ENCODE measurements at places on chromosomes 1 and 21.

- DNase-seq = no peak
These were observed 199.3 kb downstream of the TTLL7 start for GRCh38 chr1:83799594-83799993.

DNA sequence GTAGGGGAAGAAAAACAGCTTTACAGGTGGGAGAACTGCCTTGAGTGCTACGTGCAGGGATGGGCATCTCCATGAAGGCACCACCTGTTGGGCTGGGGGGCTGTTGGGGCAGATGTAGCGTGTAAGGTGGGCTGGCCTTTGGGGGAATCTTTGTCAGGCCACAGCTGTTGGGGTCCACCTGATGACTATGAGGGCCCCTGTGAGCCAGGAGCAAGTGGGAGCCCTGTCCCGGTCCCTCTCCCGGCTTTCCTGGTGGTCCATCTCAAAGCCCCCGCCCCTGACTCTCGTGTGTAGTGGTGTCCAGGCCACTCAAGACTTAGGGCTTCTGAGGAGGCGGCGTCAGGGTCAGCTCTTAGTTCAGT, 13.5 kb downstream of the SLC37A1 start:
- DNase-seq = no peak

GRCh38 chr21:24014381-24014780, 1592.9 kb downstream of the MRPL39 start:
- no peak for DNase-seq

- DNase-seq = no peak
These were observed 111.4 kb upstream of the VANGL1 start for GRCh38 chr1:115530407-115530806.

GRCh38 chr1:93668121-93668520, 13.5 kb downstream of the BCAR3 start:
- no peak for DNase-seq

DNA sequence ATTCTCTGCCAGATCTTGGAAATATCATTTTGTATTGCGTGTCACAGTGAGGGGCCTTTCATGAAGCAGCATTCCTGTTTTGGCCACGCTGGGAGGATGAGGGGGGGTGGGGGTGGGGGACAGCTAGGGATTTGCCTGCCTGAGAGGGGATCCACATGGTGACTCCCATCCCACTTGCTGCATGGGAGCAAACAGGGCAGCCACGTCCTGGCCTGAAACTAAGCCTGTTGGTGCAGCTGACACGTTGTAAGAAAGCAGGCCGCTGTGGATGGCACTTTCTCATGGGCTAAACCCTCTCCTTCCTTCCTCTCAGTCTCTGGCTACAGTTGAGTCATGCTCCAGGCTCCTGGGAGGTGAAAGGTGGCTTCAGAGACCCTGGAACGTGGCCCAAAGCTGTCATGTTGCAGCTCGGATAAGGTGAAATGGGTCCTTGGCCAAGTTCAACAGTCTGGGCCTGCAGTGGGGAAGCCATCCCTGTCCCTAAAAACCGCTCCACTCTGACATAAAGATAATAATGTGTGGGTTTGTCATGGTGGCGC, 346.7 kb upstream of the VAMP3 start:
- no peak for DNase-seq

GRCh38 chr1:113403065-113403464, 12.8 kb downstream of the MAGI3 start:
- DNase-seq = no peak

GRCh38 chr1:34759503-34760357, at the start of gene GJB4:
Gene GJB4 (plus strand): TSS chr1:34759740. CDS start chr1:34761255, 1,515 bp downstream.
- no peak for DNase-seq

GRCh38 chr1:20555758-20556120, 3.4 kb downstream of the FAM43B start:
- DNase-seq = no peak

DNA sequence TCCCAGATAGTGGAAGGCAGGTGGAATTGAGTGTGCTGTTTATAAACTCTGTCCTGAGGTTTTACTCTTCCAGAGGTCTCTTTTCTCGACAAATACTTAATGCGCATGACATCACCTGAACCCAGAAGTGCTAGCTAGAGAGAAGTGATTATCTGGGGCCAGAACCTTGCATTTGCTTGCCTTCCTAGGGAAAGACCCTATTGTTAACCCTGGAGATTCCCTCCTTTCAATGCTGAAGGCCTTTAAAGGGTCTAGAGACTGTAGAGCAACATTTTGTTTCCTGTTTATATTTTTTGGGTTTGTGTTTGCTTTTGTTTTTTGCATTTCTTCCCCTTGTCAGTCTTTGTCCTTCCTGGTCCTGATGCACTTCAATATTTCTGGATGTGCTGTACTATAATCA, 36.2 kb downstream of the ATP2B4 start:
- no peak for DNase-seq

GRCh38 chr1:151909167-151910149, at the start of gene THEM4:
Gene THEM4 (minus strand): TSS chr1:151909511. CDS start chr1:151909458, 53 bp downstream.
- peak; percentile 96 for DNase-seq

GRCh38 chr1:180482425-180483275, 19.7 kb downstream of the ACBD6 start:
- peak; percentile 59 for DNase-seq

- DNase-seq = no peak
These were observed 221.3 kb downstream of the FOXD2 start for GRCh38 chr1:47659146-47659545.

DNA sequence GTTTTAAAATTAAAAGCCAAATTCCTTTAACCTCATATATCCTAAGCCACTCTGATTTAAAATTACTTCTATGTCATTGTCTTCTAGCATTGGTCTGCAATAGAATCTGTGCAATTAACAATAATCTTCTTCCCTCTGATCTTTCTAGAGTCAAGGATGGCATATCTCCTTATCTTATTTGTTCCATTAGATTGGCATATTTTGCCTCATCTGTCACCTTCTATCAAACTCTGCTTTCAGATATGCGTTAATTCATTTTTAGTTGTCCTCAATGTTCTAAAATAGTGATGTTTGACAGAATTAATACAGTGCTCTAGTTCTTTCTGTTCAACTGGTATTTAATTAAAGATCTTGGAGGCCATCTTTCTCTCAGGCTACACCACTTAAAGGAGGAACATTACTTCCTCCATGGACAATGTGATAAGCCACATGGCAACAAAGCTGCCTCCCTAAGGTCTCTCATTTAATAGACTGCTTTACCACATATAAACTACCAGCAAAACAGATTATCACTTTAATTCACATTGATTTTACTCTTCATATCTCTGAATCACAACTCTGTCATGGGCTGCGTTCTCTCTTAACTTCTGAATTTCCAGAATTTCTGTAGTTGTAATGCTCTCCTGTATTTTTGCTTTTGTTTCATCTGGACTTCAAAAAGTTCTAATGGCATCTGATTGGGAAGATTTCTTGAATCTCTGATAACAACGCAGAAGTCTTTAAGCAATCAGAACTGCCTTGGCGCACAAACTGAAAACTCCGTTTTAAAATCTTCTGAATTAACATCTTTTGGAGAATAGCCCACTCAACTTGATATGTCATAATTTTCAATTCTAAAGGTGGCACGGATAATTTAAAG, 2.8 kb downstream of the NRIP1 start:
- no peak for DNase-seq

DNA sequence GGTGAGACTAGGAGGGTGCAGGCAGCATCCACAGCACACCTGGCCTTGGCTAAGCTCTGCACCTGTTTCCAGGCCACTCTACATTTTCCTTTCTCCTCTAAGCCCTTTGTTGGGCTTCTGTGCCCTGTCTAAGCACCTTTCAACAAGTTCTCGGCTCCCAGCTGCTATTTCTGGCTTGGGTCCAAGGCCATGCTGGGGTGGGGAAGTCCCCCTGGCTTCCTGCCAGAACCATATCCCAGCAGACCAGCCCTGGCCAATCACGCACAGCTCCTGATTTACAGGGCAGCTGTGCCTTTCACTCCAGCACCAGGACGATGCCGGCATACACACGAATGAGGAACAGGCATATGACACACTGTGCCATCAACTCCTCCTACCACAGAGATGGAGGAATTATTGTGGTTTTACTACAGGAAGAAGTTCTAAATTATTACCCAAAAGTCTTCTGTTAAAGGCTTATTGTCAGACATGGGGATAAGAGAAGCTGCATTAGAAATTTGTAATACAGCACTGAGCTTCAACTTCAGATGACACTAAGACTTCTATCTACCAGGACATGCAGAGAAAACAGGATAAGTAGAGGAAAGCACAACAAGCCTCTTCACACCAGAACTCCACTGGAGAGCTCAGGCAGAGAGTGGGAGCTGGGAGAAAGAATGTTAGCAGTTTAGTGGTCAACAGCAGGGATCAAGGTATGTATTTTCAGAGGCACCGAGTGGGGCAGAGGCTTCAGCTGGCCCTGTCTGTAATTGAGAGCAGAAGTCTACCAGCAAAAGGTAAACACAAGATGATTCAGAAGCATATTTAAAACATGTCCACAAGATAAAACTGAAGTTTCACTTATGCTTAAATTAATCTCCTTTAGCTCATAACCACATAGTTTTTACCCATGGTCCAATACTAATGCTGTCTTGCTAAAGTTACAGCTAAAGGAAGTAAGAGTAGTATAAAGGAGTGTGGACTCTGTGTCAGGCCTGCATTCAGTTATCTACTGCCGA, 37.4 kb downstream of the TRIT1 start:
- peak; percentile 100 for DNase-seq

DNA sequence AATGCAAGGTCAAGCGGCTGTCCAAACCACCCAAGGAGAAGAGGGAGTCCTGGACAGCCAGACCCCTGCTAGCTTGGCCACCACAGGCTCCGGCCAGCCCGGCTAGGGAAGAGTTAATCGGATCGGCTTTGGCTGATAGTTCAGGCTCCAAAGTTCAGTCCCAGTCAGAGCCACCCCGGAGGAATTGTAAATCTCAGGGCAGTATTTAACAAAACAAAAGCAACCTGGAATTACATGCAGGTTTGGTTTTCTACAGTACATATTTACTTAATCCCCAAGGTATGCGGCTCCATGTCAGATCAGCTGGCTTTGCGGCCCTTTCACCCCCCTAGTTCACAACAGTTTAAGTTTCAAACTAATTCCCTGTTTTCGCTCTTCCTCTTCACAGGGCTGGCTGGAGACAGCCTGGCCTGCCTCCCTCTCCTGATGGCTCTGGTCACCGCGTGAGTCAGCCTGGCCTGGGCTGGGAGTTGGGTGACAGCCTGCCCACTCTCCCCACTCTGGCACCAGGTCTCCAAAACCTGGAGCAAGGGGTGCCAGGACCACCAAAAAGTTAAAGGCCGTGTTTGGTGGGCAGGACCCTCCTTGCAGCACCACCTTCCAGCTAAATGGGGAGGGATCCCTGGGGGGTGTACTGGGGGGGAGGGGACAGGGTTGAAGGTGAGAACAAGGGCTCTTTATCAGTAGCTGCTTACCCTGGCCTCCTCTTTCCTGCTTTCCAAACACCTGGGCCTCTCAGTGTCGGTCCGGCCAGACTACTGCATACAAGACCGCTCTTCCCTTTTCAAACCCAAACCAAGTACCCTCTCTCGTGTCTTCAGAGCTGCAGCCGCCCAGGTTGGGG, 1.9 kb downstream of the DHRS3 start:
- DNase-seq = peak; percentile 67

- no peak for DNase-seq
These were observed 4.8 kb upstream of the CRYBG2 start for GRCh38 chr1:26358411-26359384.

GRCh38 chr1:232589812-232590743, 39.9 kb downstream of the SIPA1L2 start:
- no peak for DNase-seq

DNA sequence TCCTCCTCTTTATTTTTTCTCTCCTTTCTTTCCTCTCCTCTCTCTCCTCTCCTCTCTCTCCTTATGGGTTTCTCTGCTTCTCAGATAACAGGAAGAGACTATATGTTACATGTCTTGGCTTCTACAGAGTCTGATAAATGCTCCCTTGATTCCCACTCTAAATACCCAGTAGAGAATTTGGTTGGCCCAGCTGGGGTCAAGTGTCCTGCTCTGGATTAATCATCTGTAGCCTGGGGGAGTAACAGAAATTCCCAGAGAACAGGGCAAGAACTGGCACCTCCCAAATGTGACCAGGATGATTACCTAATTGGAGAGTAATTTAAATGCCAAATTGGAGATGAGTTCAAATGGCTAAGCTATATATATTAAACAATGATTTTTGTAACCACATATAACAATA, 146.1 kb upstream of the LMO4 start:
- no peak for DNase-seq

DNA sequence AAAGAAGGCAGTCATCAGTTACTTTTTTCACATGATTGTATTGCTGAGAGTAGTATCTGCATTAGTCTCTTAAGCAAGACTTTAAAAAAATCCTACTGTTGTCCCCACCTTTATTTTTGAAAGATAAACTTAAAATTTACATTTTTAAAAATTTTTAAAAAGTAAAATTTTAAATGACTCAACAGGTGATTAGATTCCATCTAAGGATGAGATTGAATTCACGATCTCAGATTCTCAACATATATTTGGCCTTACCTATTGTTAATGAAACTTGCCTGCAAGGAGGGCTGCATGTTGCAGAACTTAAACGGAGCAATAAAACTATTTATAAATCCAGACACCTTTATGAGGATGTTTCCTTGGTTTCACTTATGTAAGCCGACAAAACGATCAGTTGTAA, 75.2 kb downstream of the OLFML2B start:
- no peak for DNase-seq

DNA sequence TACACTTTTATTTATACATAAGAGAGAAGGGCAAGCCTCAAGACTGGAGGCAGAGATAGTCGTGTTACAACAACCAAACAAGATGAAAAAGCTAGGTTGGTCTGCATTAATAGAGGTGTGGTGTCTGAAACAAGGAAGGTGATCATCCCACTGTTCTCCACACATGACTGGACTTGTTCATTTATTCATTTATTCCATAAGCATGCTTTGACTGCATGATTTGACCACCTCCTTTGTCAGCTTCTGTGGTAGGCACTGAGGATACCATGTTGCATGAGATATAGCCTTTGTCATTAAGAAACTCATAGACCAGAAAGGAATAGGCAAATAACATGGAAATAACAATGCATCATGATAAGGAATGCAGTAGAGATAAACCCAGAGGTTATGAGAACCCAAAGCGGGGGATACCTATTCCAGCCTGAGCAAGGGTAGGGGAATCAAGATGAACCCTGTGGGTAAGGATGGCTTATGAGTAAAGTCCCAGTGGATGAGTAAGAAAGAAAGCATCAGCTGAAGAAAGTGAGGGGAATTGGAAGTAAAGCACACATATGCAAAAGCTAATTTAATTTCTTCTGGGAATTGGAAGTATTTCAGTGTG, 173.7 kb upstream of the FGGY start:
- DNase-seq = no peak

- DNase-seq = no peak
These were observed 251.4 kb downstream of the MATN1 start for GRCh38 chr1:30472009-30472408.
